ENCODE measurements at places on chromosomes 16 and 17.
A peak's percentile ranks its signal among the peaks of the same experiment; 100 is the strongest.

DNA sequence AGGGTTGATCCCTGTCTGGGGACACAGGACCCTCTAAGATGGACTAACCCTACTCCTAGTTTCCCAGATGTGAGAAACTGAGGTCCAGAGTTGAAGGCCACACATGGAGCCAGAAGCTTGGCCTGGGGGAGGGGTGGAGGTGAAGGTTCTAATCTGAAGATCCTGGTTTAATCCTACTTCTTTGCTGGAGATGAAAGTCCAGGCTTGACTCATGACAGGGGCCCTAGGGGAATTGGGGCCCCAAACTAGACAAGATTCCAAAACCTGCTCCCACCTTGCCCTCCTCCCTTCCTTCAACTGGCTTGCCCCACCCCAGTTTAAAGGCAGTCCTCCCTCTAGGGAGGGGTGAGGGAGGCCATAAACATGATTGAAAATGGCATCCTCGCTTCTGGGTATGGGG is 21.6 kb downstream of the IGF2BP1 start:
- DNase-seq = no peak

GRCh38 chr17:385178-385835 is 32.7 kb upstream of the RPH3AL start:
- no peak for DNase-seq

GRCh38 chr17:80959330-80960036 is 32.2 kb upstream of the CHMP6 start:
- DNase-seq = no peak

DNA sequence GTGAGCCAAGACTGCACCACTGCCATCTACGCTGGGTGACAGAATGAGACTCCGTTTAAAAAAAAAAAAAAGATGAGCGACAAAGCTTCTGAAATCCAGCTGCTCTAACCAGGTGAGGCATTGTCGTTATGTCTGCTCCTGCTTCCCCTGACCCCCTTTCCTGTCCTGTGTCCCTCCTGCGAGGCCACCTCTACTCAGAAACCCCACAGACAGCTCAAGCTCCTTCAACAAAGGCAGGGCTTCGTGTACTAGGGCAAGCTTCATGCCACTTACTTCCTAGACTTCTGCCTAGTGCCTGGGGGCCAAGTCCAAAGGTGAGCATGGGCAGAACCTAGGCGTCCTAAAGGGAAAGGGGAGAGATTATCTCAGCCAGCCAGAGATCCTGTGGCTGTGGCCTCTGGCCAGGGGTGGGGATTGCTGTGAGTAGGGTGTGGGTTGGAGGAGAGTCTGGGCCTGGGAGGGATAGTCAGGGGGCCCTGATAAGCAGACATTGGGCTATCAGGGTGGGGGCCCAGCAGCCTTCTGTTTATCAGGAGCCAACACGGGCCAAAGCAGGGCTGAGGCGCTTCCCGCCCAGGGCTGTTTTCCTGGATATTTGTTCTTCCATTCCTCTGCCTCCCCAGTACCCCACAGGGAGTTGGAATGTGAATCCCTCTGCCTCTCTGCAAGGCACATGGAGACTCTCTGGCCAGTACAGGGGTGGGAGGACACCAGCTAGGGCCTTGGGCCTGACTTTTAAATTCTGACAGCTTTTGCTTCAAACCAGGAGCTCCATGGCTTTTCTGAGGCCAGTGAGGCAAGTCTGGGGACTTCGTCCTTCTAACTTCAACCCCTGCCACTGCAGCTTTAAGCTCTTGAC is 10.4 kb downstream of the ERAL1 start:
- DNase-seq = no peak

DNA sequence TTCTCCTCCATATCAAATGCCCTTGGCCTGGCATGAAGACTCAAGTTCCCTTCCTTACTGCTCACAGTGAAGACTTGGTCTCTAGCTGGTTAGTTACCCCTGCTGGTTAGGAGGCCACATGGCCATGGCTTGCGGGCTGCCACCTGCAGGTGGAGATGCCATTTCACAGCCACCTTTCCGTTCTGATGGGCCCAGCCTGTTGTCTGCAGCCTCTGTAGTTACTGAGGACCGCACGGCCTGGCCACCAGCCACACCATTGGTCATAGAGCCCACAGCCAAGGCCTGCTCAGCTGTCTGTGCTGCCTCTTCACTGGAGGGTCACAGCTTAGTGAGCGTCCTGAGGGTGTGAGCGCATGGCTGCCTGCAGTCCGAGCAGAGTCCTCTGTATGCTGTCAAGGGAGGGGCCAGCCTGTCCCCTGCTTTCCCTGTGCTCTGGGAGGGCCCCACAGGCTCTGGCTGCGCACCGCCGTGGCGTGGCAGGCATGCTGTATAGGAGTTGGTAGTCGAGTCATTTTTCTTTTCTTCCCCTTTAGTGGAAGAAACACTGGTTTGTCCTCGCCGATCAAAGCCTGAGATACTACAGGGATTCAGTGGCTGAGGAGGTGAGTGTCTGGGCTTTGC is 59.2 kb downstream of the PLD6 start:
- DNase-seq = no peak

GRCh38 chr17:68790931-68791330 is 164.3 kb downstream of the ABCA8 start:
- DNase-seq = no peak

GRCh38 chr17:79622122-79622601 is 11.3 kb upstream of the RBFOX3 start:
- DNase-seq = no peak

DNA sequence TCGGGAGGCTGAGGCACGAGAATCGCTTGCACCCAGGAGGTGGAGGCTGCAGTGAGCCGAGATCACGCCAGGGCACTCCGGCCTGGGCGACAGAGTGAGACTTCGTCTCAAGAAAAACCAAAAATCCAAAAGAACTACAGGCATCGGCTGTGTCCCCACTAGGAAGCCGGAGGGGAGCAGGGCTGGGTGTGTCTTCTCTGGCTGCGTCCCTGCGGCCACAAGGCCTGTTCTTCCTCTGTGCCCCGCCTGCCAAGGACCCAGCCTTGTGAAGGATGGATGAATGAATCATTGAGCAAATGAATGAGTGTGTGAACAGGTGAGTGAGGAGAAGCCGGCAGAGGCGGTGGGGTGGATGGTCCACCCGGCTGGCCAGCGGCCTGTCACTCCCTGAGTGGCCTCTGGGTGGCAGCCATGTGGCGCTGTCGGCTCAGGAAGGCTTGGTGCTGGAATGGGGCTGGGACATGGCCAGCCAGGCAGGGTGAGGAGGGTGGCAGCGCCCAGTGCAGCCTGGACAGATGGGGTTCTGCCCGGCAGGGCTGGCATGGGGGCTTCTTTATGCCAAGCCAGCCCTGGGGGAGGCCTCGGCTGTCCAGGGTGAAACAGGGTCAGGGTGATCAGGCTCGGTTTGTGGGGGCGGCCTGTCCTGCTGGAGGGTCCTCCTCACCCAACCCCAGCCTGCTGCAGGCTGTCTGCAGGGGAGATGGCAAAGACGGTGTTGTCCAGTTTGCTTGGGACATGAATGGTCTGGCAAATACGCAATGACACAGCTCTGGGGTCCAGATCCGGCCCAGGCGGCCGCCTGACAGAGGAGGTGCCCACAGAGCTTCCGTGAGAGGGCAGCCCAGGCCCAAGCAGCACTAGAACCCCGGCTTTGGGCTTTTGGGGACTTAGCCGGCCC is 21.7 kb downstream of the SLC25A10 start:
- peak; percentile 70 for DNase-seq

- no peak for DNase-seq
Observed at GRCh38 chr16:78900044-78900811, 700.3 kb downstream of the MAF start.

GRCh38 chr17:76685846-76686245 is 24.9 kb downstream of the MXRA7 start:
- no peak for DNase-seq

DNA sequence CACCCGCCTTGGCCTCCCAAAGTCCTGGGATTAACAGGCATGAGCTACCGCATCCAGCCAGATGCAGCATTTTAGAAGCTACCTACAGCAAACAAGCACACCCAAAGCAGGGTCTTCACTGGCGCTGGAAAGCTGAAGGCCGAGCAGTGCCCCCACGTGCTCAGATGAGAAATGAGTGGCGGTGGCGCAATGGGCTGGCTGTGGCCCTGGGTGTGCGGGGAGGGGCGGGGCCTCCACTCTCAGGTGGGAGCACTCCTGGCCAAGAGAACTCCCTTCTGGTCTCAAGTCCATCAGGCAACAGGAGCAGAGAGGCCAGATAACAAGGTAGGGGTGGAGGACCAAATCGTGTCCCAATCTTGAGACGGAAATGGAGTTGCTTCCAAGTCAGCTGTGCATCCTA is 12.1 kb downstream of the TMEM11 start:
- no peak for DNase-seq

DNA sequence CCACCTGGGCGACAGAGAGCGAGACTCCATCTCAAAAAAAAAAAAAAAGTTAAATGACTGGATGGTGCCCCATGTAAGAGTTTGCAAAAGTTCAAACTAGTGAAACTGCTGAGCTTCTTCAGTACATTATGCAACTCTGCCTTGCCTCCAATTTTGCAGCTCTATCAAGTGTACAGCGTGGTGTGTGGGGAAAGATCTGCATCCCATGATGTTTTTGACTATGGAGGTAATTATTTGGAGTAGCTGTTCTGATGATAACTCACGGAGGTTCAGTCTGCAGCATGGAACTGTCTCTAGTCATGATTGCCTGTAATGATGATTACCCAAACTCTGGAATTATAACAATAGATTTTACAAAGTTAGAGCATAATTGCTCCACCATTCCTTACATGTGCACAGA is 149.6 kb downstream of the PITPNC1 start:
- DNase-seq = no peak

GRCh38 chr17:9284884-9285283 is 263.6 kb downstream of the NTN1 start:
- DNase-seq = no peak

DNA sequence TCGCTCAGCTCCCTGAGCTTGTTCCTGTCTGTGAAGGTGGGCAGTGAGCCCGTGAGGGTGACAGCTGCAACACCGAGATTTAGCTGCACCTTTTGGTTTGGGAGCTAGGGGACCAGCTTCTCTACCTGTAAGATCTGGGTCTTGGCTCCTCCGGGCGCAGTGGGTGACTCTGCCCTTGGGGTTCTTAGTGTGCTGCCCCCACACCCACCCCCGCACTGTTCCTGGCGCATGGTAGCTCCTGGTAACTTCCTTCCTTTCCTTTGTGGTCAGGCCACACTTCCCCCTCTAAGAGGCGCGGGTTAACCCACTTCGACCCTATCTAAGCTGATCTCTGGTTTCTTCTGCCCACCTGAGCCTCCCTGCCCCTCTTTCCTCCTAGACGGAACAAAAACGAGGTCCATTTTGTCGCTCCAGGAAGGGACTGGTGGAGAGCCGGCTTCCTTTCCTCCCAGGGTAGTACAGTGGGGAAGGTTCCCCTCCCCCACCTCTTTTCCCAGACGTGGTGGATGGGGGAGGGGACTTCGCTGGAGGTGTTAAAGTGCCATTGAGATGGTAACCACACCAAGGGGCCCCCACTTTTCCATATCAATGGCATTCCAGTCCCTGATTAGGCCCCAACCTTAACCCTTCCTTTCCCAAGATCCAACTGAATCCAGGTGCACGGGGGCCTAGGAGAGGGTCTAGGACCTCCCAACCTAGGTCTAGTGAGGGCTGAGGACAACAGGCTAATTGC is 4.6 kb upstream of the CLDN9 start:
- no peak for DNase-seq

- DNase-seq = peak; percentile 83
Observed at GRCh38 chr16:22195695-22196558, 10.2 kb upstream of the EEF2K start.

- DNase-seq = no peak
Observed at GRCh38 chr17:28958820-28959455, 7.6 kb upstream of the PHF12 start.

DNA sequence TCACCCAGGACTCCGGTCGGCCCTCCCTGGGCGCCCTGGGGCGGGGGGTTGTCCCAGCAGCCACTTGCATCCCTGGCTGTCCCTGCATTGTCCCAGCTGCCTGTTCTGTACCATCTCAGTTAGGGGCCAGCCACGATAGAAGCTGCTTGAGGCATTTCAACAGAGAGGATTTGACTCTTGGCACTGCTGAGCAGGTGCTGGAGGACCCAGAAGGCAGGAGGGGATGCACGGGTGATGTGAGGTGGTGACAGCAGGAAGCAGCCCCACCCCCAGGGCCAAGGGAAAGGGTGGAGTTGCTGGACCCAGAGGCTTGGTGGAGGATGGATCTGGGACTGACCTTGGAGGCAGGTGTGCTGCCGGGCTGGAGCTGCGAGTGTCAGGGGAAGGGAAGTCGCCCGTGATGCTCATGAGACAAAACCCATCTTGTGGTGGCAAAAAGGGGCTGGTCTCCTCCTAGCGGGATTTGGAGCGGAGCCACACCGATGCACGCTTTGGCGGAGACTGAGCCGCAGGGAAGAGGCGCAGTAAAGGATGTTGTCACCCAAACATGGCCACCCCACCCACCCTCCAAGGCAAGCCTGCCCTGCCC is 188.0 kb upstream of the GSE1 start:
- DNase-seq = no peak

DNA sequence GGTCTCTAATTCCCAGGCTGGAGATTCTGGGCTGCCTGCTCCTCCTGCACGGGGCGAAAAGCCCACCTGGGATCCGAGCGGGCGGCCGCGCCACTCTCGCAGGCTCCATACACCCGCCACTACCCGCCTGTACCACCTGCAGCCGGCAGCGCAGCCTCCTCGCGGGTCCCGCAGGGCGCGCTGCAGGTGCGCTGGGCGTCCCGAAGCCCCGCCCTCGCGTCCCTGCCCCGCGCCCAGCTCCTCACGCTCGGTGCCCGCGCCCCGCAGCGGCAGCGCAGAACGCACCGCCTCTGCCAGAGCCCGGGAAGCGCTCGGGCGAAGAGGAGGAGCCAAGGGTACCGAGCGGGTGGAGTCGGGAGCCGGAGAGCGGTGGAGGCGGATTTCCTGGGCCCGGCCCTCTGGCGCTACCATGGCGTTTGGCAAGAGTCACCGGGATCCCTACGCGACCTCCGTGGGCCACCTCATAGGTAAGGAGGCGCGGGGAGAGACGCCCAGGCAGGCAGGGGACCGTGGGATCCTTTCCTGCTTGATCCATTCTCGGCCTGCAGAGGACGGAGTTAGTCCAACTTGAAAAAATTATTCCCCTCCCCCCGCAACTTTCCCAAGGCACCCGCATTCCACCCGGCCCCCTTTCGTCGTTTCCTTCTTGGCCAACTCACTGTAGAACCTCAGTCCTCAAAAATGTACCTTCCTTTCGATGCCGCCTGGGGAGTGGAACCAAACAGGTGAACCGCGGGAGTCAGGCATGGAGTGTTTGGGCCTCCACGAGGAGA is at the start of gene TOM1L1:
Gene TOM1L1 (plus strand): TSS at position 396 of the 773 bp plus-strand sequence. CDS start 14 bp downstream, at position 410.
- DNase-seq = peak; percentile 79

GRCh38 chr17:21240369-21241055 is 12.7 kb downstream of the NATD1 start:
- DNase-seq = no peak

DNA sequence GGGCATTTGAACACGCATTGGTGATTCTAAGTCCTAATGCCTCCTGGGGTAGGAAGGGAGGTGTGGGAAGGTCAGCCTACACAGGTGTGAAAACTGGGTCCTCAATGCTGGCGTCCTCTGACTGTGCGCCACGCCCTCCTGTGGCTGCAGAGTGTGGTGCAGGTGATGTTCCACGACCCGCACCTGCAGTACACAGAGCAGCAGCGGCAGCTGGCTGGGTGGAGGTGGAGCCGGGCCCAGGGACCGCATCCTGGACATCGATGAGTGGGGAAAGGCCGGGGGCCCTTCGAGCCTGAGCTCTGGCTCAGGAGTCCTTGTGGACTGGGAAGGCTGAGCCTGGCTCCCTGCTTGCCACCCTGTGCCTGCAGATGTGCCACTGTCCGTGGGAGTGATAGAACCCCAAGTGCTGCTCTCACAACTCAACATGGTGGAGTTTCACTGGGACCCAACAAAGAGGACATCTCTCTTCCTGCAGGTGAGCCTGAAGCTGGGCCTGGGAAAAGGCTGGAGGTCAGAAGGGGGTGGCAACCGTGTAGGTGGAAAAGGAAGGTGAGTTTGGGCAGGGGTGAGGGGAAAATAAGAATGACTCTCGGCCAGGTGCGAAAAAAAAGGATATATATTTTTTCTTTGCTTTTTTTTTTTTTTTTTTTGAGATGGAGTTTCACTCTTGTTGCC is 14.0 kb upstream of the STAC2 start:
- no peak for DNase-seq
